IMR-90 (cell line): ENCODE measurements at places on chromosomes 6 and 20.

GRCh38 chr6:3693831-3694230 is 57.7 kb downstream of the PXDC1 start:
- DNase-seq = no peak

DNA sequence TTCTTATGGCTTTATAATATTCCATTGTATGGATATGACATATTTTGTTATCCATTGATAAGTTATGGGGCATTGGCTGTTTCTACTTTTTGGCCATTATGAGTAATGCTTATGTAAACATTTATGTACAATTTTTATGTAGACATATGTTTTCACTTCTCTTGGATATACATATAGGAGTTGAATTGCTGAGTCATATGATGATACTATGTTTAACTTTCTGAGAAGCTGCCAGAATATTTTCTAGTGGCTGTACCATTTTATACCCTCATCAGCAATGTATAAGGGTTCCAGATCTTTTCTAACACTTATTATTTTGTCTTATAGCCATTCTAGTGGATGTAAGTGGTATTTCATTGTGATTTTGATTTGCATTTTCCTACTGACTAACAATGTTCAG is 23.1 kb downstream of the OTOR start:
- DNase-seq = peak; percentile 16

- DNase-seq = no peak
These were observed 41.9 kb downstream of the MTHFD1L start for GRCh38 chr6:150907383-150907782.

DNA sequence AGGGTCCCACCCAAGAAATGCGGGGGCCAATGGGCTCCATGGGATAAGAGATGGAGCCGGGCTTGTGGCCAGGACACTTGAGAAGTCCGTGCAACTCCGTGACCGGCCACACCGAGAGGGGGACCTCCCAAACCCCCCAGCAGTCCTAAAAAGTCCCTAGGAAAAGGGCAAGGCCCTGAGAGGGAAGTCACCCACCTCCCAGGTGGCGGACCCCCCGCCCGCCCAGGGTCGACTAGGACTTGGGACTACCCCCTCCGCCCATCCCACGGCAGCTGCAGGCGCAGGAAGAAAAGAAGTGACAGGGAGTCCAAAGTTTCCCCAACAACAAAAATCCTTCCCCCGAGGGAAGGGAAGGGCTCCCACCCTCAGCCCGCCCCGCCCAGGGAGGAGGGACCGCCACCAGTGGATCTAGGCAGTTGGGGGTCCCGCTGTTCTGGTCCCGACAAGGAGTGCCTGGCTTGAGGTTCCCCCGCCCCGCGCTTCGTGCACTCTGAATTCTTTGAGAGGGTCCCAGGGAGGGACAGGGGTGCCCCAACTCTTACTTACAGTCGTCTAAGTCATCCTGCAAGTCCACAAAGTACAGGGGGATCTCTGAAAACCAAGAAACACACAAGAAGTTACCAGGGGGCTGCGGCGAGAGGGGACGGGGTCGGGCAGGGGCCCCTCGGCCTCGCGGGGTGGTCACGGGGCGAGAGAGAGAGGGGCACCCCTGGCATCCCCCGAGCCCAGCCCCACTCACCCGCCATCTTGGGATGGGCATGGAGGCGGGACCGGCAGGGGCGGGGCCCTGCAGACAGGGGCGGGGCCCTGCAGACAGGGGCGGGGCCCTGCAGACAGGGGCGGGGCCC is 611 bp upstream of the RAB22A start:
- DNase-seq = peak; percentile 46

- no peak for DNase-seq
These were observed 29.0 kb downstream of the CDK19 start for GRCh38 chr6:110786271-110786670.

DNA sequence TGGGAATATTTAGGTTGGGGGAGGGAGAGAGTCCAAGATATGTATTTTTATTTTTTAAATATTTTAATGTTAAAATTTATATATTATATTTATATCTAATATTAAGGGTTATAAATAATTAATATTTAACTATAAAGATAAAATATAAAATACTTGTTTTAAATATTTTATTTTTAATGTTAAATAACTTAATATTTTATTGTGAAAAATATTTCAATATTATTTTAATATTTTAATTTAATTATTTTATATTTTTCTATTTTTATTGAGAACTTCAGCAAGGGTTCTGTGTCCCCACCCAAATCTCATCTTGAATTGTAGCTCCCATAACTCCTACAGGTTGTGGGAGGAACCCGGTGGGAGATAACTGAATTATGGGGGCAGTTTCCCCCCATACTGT is 34.0 kb downstream of the PERP start:
- no peak for DNase-seq

DNA sequence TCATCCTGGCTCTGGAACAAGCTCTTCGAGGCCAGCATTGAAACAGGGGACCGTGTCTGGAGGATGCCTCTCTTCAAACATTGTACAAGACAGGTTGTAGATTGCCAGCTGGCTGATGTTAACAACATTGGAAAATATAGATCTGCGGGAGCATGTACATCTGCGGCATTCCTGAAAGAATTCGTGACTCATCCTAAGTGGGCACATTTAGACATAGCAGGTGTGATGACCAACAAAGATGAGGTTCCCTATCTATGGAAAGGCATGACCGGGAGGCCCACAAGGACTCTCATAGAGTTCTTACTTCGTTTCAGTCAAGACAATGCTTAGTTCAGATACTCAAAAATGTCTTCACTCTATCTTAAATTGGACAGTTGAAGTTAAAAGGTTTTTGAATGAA is 3.6 kb upstream of the CDKN1A start:
- no peak for DNase-seq

DNA sequence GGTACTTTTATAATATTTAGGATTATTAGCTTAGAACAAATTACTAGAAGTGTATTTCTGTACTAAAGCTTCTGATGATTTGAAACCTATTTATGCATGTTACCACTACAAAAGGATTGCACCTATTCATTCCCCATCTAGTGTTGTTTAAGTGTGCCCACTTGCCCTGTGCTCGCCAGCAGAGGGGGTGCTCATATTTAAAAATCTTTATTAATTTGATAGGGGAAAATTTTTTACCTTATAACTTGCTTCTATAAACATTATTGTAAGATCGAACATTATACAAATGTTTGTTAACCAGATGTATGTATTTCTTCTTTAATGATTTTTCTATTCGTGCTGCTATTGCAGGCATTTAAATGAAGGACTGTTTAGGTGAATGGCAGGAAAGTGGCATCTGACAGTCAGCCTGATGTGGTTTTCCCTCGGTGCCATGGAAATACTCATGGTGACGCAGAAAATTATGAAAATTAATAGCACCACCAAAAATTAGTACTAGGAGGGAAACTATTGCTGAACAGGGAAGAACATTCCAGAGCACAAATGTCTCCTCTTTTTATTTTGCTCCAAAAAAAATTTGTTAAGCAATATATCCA is 44.1 kb upstream of the FNDC1 start:
- DNase-seq = no peak

DNA sequence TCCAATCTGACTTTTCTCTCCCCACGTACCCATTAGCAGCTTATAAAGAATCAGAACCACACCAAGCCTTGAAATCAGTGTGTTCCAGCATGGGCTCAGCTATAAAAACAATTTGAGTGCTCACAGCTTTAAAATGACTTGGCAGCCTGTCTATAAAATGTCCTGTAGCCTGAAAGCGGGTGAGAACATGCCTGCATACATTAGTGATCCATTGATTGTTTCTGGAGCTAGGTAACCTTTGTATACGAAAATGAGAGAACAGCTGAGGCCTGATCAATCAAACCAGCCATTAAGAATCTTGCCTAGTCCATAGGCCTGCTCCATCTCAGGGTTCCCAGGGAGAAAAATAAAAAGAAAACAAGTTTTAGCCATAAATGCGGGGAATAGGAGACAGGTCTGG is 245.8 kb upstream of the SULF2 start:
- DNase-seq = no peak

DNA sequence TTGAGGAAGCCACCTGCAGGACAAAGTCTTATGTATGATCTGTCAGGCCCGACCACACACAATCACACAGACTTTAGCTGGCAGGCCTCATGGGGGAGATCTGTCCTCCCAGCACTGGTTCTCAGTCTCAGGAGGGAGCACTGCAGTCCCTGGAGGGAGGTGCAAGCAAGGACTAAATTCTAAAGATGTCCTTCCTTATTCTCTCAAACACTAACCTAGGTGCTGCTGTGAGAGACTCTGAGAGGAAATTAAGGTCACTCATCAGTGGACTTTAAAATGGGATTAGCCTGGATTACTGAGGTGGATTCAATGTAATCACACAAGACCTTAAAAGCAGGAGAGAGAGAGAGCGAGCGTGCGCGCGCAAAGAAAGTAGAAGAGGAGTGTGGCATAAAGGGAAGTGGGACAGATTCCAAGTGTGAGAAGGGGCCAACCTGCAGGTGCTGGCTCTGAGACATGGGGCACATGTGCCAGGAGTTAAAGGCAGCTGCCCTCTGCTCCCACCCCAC is 14.3 kb downstream of the GLO1 start:
- no peak for DNase-seq

DNA sequence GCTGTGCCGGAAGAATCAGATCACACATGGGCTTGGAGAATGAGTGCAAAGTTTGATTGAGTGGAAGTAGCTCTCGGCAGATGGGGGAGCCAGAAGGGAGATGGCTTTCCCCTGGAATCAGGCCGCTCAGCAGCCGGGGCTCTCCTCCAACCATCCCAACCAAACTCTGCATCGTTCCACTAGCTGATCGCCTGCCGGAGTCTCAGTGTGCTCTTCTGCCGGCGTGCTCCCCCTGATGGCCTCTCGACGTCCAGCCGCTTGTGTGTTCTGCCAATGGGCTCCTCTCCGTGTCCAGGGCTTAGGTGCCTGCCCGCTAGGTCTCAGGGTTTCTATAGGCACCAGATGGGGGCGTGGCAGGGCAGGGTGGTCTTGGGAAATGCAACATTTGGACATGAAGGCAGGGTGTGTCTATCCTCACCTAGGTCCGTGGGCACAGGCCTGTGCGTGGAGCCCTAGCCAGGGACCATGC is 4.9 kb upstream of the BIRC7 start:
- DNase-seq = peak; percentile 60

DNA sequence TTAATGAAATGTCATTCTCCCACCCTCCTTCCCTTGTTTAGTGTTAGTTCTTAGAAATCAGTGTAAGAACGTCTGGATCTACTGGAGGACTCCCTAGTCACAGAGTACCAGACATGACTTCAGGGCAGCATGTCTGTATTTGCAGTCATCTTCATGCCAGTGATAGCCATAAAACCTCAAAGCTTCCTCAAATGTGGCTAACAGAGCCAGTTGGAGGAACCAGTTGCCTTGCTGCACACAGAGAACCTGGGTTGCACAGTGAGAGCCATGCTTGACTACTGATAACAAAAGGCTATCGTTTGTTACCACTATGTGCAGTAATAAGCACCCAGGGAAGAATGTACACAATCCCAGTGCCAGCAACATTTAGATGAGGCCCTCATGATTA is 20.1 kb downstream of the NT5E start:
- no peak for DNase-seq

GRCh38 chr6:154555073-154555677 is 44.7 kb upstream of the CNKSR3 start:
- peak; percentile 8 for DNase-seq

DNA sequence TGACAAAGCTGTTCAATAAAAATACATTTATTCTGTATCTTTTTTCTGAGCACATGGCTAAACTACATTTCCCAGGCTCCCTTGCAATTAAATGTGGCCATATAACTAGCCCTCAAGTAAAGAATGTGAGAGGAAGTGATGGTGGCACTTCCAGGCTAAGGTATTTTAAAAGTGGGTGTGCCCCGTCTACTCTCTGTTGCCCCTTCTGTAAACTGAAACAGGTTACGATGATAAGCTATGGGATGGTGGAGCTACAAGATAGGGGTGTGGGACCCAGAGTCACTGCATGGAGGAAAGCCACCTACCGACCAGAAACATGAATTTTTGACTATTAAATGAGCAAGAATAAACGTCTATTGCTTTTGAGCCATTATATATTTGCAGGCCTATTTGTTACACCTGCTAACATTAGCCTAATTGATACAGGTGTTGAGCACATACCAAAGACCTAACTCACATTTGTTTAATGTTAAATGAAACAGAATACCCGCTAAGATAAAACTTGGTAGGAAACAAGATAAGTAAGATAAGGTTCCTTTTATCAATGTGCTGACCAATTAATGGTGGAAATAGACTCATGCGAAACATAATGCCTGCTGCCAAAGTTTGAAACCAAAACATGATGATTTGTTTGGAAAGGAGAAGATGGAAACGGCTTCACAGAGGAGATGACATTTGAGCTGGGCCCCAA is 3.1 kb downstream of the FYN start:
- DNase-seq = no peak

DNA sequence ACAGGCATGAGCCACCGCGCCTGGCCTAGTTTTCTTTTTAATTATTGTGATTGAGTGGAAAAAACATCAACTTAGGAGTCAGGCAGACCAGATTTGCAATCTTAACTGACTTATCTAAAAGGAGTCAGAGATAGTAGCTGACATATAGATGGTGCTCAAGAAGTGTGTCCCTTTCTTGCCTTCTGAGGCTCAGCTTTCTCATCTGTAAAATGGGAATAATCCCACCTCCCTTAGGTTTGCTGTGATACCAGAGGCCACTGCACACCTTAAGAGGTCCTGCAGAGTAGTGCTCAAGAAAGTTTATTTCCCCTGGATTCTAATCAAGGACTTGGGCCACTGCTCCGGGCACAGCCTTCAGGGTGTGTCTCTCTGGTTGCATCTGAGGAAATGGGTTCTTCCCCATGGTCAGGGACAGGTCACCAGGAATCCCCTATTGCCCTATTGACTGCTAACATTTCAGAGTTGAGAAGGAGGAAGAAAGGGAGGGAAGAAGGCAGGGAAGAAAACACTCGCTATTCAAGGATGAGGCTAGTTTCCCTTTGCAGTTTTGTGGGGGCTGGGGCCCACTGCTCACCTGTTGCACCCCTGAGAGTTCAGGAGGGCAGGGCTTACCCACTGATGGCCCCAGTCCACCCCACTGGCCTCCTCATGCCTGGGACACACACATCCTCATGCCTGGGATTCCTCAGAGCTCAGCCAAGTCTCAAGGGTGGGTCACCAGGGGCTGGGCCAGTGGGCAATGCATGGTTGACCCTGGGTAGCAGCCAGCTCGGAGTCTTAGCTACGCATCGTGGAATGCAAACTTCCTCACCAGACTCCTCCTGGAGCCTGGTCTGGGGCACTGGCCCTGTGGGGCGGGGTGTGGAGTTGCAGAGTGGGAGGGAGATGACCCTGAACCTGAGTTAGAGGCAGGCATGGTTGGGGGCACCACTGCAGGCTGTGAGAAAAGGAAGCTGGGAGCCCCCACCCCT is 21.2 kb downstream of the C6orf132 start:
- no peak for DNase-seq

GRCh38 chr20:21703717-21704407 is 1.6 kb upstream of the PAX1 start:
- DNase-seq = no peak
